Amniotic stem cell (primary cell): ENCODE measurements at places on chromosomes 12 and 14.

DNA sequence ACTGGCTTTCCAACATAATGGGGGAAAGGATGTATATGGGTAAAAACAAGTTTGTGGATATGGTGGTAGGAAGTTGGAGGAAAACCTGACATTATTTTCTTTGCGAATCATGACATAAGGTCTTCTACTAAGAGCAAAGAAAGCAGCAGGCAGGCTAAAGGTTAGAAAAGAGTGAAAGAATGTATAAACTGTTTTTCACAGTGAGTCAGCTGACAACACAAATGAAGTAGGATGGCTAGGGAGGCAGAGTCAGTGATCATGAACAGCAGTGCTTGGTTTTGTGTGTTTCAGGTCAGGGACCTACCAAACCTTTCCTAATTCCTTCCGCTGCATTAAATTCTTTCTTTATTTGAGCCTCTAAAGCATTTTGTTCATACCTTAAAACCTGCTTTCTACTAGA lies 46.3 kb upstream of the CATSPERB start:
- DNase-seq = no peak

DNA sequence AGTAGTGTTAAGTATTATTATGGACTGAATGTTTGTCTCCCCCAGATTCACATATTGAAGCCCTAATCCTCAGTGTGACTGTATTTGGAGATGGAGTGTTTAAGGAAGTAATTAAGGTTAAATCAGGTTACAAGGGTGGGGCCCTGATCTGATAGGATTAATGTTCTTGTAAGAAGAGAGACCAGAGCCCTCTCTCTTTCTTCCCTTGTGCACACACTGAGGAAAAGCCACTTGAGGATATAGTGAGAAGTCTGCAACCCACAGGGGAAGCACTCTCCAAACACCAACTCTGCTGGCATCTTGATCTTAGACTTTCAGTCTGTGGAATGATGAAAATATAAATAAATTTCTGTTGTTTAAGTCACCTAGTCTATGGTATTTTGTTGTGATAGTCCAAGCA lies 2.2 kb upstream of the KLRG1 start:
- DNase-seq = no peak

- DNase-seq = no peak
Observed at GRCh38 chr12:70785896-70786295, 134.6 kb downstream of the PTPRR start.

DNA sequence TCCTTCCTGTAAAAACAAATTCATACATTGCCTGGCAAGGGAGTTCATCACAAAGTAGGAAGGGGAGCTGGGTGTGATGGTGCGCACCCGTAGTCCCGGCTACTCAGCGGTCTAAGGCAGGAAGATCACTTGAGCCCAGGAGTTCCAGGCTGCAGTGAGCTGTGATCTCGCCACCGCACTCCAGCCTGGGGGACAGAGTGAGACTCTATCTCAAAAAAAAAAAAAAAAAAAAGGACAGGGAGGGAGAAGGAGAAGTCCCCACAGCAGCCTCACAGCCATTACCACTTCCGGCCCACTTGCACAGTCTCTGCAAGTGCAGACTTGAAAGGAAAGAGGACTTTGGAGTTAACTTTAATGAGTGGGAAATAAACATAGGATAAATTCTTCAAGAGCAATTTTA lies 121.0 kb downstream of the FBXL14 start:
- DNase-seq = no peak

- no peak for DNase-seq
Observed at GRCh38 chr12:101746196-101746595, 6.9 kb upstream of the SYCP3 start.

DNA sequence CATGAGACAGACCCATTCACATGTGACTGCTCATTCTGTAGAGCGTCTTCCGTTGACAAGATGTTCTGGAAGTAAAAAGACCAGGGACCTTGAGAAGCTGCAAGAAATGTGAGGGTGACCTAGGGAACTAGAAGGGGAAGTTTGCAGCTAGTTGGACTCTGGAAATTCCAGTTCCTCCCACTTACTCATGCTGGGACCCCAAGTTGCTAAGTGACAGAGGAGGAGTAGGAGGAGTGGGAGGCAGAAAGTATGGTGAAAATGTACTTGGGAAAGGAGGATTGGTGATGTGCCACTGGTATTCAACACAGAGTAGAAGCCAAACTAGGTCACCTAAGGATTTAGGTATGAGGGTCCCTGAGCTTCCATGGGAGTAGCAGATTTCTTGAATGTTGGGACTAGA lies 132.4 kb downstream of the KCNA5 start:
- DNase-seq = no peak
